Activated CD4-positive, CD25-positive, alpha-beta regulatory T cell treated with anti-CD3 and anti-CD28 coated beads, Interleukin-2, amount 50 U/mL, for 16 hours (primary cell): ENCODE measurements at places on chromosomes 6 and 20.

DNA sequence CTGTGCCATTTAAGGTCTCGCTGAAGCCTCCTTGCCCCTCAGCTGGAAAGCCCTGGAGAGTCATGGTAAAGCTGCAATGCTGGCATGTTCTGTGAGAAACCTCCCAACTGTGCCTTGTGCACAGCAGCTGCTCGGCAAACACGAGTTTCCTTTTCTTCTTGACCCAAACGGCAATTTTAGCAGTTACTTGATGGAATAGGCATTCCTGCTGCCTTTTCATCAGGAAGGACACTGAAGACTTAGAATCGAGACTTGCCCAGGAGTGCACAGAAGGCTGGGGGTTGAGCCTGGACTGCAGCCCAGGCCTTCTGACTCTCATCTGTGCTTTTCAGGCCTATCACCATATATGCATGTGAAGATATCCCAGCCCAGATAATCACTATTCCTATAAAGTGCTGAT lies 28.7 kb upstream of the CLDN20 start:
- no peak for DNase-seq

DNA sequence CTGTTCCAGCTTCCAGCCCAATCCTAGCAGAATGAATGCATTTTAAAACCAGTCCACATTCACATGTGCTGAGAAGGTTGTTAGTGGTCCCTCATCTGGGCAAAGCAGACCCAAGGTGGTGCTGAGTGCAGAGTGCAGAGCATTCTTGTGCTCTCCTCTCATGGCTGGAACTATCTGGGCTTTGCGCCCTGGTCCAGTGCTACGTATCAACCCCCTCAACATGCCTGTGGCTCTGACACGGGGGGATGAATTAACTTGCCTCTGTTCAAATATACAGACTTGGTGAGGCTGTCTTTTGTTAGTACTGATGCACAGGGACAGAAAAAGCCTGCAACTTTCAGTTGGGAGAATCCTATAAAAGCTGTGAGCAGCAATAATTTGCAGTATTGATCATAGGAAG lies 42.5 kb downstream of the PANK2 start:
- no peak for DNase-seq

DNA sequence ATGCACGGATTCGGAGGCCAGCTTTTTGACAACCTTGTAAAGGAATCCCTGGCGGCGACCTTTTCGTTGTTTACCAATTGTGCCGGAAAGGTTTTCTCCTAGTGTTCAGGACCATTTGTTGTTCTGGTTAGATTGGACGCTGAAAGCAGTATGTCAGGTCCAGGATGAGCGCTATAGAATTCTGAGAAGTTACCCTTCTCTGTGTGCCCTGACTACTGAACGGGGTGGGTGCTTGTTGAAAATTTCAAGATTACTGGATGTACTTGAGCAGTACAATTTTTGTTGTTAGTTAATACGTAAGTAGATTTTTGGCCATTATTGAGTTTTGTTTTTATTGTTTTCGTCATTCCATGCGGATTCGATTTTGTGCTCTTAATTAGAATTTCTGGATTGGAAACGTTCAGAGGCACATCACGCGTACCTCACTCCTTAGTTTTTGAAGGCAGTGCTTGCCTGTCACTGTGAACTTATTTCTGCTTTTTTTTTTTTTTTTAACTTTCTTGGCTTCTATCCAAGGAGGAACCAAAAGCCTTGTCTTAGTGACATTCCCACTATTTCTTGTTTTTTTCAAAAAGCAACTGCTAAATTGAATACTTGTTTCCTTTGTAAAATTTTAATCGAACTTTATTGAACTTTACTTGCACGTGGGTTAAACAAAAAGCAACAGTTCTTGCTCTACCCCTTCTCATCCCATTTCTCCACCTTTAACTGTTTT lies 898 bp downstream of the XRN2 start:
- DNase-seq: no peak

- no peak for DNase-seq
Measured at GRCh38 chr6:113271437-113271836, 585.7 kb upstream of the MARCKS start.

GRCh38 chr20:62927128-62927705 lies 912 bp upstream of the DIDO1 start:
- DNase-seq: no peak

DNA sequence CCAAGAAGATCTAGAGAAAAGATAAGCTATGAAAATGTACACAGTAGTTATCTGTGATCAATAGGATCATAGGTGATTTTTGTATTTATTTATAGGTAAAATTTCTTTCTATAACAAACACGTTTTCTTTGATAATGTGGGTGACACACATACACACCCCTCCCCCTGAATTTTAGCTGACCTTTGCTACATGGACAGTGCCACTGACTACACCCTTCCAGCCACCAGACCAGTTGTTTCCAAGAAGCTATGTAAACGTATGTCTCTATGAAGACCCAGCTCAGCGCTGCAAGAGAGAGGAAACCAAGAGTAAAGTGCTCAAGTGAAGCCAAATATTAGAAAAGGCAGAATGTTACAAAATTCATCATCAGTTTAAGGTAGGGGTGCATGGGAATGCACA lies 16.3 kb downstream of the MOCS1 start:
- no peak for DNase-seq

- no peak for DNase-seq
Measured at GRCh38 chr20:3483784-3484183, 13.0 kb downstream of the ATRN start.
